ENCODE measurements at places on chromosomes 1 and 21. TPM values are rescaled to one million over a fixed set of nuclear protein-coding genes. Genes with fewer than 3 reads are reported as not detected.

DNA sequence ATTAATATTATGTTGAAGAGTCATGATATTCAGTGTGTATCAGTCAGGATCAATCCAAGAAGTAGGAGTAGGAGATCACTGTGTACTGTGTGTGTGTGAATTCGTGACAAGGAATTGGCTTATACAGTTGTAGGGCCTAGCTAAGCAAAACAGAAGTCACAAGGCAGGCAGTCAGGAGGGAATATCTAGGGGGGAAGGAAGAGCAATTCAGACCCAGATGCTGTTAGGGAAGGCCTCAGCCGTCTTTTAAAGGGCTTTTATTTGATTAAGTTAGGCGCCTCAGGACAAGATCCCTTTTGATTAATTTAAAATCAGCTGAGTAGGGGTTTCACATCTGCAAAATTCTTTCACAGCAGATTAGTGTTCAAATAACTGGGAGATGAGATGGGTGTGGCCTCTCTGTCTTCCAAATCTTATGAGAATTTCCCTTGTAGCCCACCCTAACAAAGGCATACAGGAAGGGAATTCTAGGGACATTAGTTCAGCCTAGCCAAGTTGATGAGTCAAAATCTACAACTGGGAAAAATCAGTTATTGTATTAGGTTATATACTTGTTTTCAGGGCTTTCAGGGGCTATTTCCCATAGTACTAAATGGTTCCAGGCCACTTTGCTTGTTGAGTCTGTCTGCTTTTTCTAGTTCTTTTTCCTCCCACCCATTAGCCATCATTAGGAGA lies 47.4 kb downstream of the ALG6 start:
- no peaks in the 10 kb centered on the region for H3K27me3 ChIP-seq
- H3K4me3 ChIP-seq = no peak overlapping the region
- no peaks in the 10 kb centered on the region for H3K36me3 ChIP-seq

DNA sequence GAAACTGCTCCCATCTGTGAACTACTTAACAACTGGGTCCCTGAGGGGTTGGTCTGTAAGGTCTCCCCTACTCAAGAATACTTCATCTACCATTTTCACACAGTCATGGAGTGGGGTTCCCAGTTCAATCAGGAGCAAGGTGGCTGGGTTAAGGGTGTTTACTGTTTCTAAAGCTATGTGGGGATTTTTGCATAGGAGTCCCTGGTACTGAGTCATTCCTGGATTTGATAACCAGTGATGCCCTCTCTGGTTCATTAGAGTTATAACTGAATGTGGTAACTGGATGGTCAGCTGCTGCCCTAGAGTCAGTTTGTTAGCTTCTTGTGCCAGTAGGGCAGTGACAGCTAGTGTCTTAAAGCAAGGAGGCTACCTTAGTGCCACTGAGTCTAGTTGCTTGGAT lies 29.4 kb upstream of the KCNJ15 start:
- no peaks in the 10 kb centered on the region for H3K27me3 ChIP-seq
- peaks cover 16% of the 10 kb centered on the region for H3K4me1 ChIP-seq
- peak overlapping the region; percentile 88 for H3K27ac ChIP-seq
- no peaks in the 10 kb centered on the region for H3K36me3 ChIP-seq
- no peak overlapping the region for H3K4me3 ChIP-seq
- no peak for DNase-seq

- no peak overlapping the region for H3K4me3 ChIP-seq
- H3K4me1 ChIP-seq = no peaks in the 10 kb centered on the region
- H3K27me3 ChIP-seq = no peaks in the 10 kb centered on the region
- DNase-seq = peak; percentile 12
- H3K36me3 ChIP-seq = no peaks in the 10 kb centered on the region
- H3K27ac ChIP-seq = no peak overlapping the region
These were observed 41.4 kb downstream of the ZMYM1 start for GRCh38 chr1:35120458-35121133.

- no peak overlapping the region for H3K27ac ChIP-seq
- H3K4me3 ChIP-seq = no peak overlapping the region
- DNase-seq = no peak
These were observed 144.0 kb upstream of the KCND3 start for GRCh38 chr1:112133487-112133886.

DNA sequence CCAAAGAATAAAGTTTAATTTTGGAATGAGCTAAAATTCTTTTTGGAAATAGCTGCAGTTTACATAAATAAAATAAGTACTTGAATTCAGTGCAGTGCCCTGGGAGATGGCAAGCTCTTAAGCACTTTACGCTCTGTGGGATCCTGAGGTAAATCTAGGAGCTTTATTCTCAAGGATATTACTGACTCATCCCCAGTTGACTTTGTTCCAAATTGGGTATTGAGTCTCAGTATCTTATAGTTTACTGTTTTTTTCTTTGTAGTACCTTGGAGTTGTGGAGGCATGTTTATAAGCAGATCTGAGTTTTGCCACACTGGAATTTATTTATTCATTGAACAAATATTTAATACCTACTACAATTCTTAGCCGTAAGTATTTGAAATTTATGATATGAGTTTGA lies 27.4 kb upstream of the HRNR start:
- no peaks in the 10 kb centered on the region for H3K27me3 ChIP-seq
- no peaks in the 10 kb centered on the region for H3K4me1 ChIP-seq
- no peaks in the 10 kb centered on the region for H3K36me3 ChIP-seq
- no peak overlapping the region for H3K4me3 ChIP-seq

GRCh38 chr1:83961571-83962295 lies 37.2 kb downstream of the TTLL7 start:
- H3K27me3 ChIP-seq = no peaks in the 10 kb centered on the region
- no peaks in the 10 kb centered on the region for H3K36me3 ChIP-seq
- no peak overlapping the region for H3K4me3 ChIP-seq
- H3K4me1 ChIP-seq = no peaks in the 10 kb centered on the region

DNA sequence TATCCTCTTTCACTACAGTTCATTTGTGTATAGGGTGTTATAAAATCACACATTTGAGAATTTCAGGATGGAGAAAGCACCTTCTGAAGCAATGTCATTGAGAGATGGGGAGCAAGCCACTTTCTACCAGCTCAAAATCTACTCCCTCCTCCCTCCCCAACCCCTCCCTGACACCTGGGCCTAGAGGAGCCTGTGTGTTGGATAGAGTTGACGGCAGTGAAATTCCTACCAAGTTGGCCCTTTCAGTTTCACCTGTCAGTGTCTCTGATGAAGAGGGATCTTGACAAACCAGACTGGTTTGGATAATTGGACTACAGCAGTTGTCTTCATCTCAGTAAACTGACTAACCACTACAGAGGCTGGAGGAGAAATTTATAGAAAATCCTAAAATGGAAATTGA lies 125.0 kb upstream of the HOOK1 start:
- H3K4me3 ChIP-seq = no peak overlapping the region
- no peak for DNase-seq
- no peaks in the 10 kb centered on the region for H3K36me3 ChIP-seq
- peaks cover 15% of the 10 kb centered on the region for H3K4me1 ChIP-seq
- H3K27me3 ChIP-seq = no peaks in the 10 kb centered on the region

- no peaks in the 10 kb centered on the region for H3K36me3 ChIP-seq
- peak within 1 kb of the TSS; percentile 63 for H3K4me3 ChIP-seq
- H3K27me3 ChIP-seq = no peaks in the 10 kb centered on the region
- H3K27ac ChIP-seq = no peak within 1 kb of the TSS
- peaks cover 17% of the 10 kb centered on the region for H3K4me1 ChIP-seq
- peak; percentile 53 for DNase-seq
These were observed at the start of gene KIF26B for GRCh38 chr1:245154429-245155271. TSS of gene KIF26B (plus strand) at chr1:245154985. CDS start at chr1:245155425, 440 bp downstream.

GRCh38 chr1:25727088-25727487 lies 72.9 kb upstream of the SELENON start:
- peak overlapping the region; percentile 83 for H3K27ac ChIP-seq
- H3K27me3 ChIP-seq = no peaks in the 10 kb centered on the region
- no peaks in the 10 kb centered on the region for H3K36me3 ChIP-seq
- H3K4me3 ChIP-seq = no peak overlapping the region
- DNase-seq = peak; percentile 71
- H3K4me1 ChIP-seq = peaks cover 64% of the 10 kb centered on the region

GRCh38 chr21:37202221-37203110 lies 64.7 kb downstream of the VPS26C start:
- no peak overlapping the region for H3K4me3 ChIP-seq
- no peak for DNase-seq
- no peaks in the 10 kb centered on the region for H3K27me3 ChIP-seq
- peaks cover 8% of the 10 kb centered on the region for H3K4me1 ChIP-seq
- no peak overlapping the region for H3K27ac ChIP-seq

DNA sequence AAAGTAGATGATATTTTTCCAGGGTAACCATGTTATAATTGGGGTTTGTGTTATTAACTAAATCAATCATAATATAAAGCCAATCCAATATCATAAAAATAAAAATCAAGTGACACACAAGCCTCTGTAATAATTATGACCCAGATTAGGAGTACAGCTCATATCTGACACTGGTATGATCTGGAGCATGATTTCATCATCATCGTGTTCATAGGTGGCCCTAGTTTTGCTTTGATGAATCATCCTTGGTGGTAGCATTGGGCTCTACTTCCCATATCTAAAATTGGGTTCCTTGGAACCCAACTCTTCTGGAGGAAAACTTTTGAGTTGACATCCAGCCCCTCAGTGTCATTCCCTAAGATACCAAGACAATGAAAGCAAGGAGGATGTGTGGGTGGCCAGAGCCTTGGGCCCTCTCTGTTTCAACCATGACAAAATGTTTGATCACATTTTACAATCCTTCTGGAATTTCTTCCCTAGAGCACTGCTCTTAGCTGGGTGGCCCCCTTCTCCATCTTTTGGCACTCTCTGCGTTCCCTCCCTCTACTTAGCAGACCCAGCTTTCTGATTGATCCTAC lies 37.0 kb upstream of the ENAH start:
- no peaks in the 10 kb centered on the region for H3K36me3 ChIP-seq
- DNase-seq = no peak
- no peak overlapping the region for H3K4me3 ChIP-seq

GRCh38 chr1:86149591-86149990 lies 7.0 kb downstream of the COL24A1 start:
- no peak overlapping the region for H3K27ac ChIP-seq
- no peaks in the 10 kb centered on the region for H3K27me3 ChIP-seq
- peaks cover under 1% of the 10 kb centered on the region for H3K4me1 ChIP-seq

GRCh38 chr1:43844114-43844513 lies 89.5 kb upstream of the ARTN start:
- H3K4me3 ChIP-seq = no peak overlapping the region
- no peak overlapping the region for H3K27ac ChIP-seq
- no peak for DNase-seq
- H3K4me1 ChIP-seq = no peaks in the 10 kb centered on the region
- H3K27me3 ChIP-seq = no peaks in the 10 kb centered on the region

DNA sequence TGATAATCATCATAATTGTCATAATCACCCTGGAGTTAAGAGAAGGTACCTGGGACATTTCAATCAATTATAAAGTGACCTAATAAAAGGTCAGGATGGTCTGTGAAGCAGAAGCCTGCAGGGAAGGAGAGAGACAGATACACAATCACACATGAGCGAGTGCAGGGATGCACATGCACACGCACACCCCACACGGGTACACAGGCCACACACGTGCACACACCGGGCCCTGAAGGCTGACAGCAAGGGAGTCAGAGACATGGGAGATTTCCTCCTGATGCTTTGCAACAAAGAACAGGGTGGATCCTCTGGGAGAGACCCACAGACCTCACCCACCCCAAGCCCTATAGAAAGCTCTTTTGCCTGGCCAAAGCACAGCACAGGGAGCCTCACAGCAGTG lies 82.3 kb upstream of the ZC3H12A start:
- no peaks in the 10 kb centered on the region for H3K36me3 ChIP-seq
- no peaks in the 10 kb centered on the region for H3K4me1 ChIP-seq
- DNase-seq = no peak
- H3K27ac ChIP-seq = no peak overlapping the region

- no peaks in the 10 kb centered on the region for H3K4me1 ChIP-seq
- no peak overlapping the region for H3K4me3 ChIP-seq
- no peaks in the 10 kb centered on the region for H3K27me3 ChIP-seq
- no peak overlapping the region for H3K27ac ChIP-seq
These were observed 35.5 kb downstream of the RCAN1 start for GRCh38 chr21:34579411-34579810.

GRCh38 chr1:57307392-57308170 lies 116.3 kb downstream of the DAB1 start:
- H3K4me1 ChIP-seq = no peaks in the 10 kb centered on the region
- no peak overlapping the region for H3K27ac ChIP-seq
- no peak overlapping the region for H3K4me3 ChIP-seq
- DNase-seq = peak; percentile 2

DNA sequence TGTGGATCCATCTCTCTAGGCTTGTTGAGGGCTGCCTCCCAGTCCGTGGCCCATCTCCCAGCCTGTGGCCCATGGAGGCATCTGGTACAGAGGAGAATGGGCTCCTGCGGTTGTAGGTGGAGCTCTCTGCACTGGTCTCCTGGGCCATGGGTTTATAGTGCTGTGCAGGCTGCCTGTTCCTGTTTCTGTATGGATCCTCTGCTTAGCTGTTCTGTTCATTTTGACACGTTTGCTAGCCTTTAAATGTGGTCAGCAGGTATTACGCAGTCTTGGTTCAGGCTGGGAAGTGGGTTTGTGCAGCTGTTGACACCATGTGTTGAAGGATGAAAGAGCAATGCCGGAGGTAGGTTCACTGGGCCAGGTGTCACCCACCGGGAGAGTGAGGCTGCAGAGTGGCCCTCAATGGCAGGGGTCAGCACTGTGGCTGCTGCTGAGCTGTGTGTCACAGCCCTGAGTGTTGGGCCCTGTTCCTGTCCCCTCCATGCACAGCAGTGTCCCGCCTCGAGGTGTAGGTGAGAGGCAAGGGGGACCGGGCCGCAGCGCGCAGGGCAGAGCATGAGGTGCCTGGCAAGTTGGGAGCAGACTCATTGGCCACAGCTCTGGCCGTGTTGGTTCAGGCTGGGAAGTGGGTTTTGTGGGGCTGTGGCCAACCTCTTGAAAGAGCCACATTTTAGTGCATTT lies 39.0 kb downstream of the SNAP47 start:
- H3K4me3 ChIP-seq = no peak overlapping the region
- H3K36me3 ChIP-seq = no peaks in the 10 kb centered on the region
- DNase-seq = no peak
- no peak overlapping the region for H3K27ac ChIP-seq
- H3K4me1 ChIP-seq = no peaks in the 10 kb centered on the region
- no peaks in the 10 kb centered on the region for H3K27me3 ChIP-seq

- no peak overlapping the region for H3K4me3 ChIP-seq
- no peaks in the 10 kb centered on the region for H3K27me3 ChIP-seq
- no peaks in the 10 kb centered on the region for H3K36me3 ChIP-seq
- no peak overlapping the region for H3K27ac ChIP-seq
- H3K4me1 ChIP-seq = no peaks in the 10 kb centered on the region
These were observed 10.1 kb downstream of the GLIS1 start for GRCh38 chr1:53728702-53729455.

GRCh38 chr1:103156966-103157365 lies 48.6 kb upstream of the COL11A1 start:
- no peak overlapping the region for H3K4me3 ChIP-seq
- no peaks in the 10 kb centered on the region for H3K4me1 ChIP-seq
- H3K27ac ChIP-seq = no peak overlapping the region
- no peaks in the 10 kb centered on the region for H3K36me3 ChIP-seq

GRCh38 chr1:89692601-89693521 lies 59.9 kb downstream of the LRRC8C start:
- no peak for DNase-seq
- H3K36me3 ChIP-seq = no peaks in the 10 kb centered on the region
- H3K27ac ChIP-seq = peak overlapping the region; percentile 43
- H3K27me3 ChIP-seq = no peaks in the 10 kb centered on the region

The OR2W3 gene
- 8.8 TPM for total RNA-seq

The TACSTD2 gene
- 9.4 TPM for total RNA-seq

The LPAR3 gene
- total RNA-seq = not detected

The CXADR gene
- 75.4 TPM for total RNA-seq

The RPS6KC1 gene
- total RNA-seq = 20.3 TPM

The IL20 gene
- not detected for total RNA-seq

Measured in thyroid gland (tissue), 4 donors.